Activated CD4-positive, alpha-beta T cell treated with anti-CD3 and anti-CD28 coated beads, Interleukin-2, Interleukin-4, amounts not matched to agents 100 ng/mL and 50 ng/mL, durations not matched to agents 16 hours and 8 hours (primary cell): ENCODE measurements at places on chromosomes 1 and 21.
A peak's percentile ranks its signal among the peaks of the same experiment; 100 is the strongest.

GRCh38 chr1:157849229-157849875, 7.7 kb upstream of the CD5L start:
- DNase-seq, result no peak

DNA sequence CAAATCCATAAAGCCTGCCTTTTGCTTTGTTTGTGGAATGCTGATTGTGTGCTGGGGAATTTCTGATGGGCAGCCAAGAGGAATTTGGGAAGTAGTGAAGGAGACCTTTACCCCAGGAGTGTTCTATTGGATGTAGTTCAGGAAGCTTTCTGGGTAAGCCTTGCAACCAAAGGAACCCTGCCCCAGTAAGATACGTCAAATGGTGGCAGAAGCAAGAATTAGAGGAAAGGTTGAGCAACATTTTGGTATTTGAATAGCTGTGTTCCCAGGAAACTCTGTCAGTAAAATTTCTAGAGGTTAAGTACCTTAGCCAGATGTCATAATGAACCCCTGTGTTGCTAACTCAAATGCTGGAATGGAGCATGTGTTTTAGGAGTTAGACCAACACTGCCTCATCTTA, 6.4 kb downstream of the MGST3 start:
- DNase-seq, result no peak

DNA sequence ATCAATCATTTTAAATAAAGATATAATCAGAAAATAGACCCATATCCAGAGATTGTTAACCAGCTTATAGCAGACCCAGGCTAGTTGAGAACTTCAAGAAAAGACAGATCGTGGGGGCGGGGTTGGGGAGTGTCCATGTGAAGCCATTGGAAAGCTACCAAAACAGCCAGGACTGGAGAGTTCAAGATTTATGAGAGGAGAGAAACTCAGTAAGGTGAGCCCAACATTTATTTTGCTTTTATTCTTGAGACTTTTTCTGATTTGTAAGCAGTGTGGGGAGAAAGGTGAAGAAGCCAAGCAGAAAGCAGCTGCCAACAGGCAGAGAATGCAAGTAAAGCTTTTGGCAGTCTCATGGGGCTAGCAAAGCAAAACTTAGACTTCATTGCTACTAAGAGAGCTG, 179.9 kb downstream of the VPS13D start:
- no peak for DNase-seq

DNA sequence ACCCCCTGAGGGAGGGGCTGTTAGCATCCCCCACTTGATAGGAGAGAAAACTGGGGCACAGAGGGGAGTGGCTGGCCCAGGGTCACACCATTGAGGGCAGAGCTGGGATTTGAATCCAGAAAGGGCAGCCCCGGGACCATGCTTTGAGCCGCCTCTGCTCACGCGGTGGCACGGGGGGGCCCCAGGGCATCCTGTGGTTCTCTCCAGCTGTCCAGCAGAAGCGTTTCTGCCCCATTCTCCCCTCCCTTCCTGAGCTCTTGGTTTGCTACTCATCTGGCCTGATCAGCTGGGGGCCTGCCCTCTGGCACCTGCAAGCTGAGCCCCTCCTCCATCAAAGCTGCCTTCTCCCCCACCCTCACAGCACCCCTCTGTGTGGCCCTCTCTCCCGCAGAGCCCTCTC, 37.5 kb downstream of the FBXO2 start:
- no peak for DNase-seq

GRCh38 chr1:206703661-206704060, 19.0 kb downstream of the MAPKAPK2 start:
- DNase-seq, result peak; percentile 68

- DNase-seq, result no peak
Observed at GRCh38 chr1:181386951-181387350, 96.4 kb upstream of the CACNA1E start.

DNA sequence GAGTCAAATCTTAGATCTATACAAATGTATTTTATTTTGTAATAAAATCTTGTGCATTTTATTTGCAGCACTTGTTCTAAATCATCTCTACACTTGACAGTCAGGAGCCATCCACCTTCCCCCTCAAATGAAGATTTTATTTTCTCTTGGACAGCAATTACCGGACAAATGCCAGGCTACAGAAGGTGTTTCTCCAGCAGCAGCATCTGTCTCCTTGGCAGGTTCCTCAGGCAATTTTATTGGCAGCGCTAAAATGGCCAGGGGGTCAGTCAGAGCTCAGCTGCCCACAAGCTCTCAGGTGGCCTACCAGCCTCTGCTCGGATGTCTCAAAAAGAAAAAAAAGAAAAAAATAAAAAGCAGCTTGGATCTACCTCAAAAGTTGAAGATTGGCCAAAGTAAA, 107.6 kb downstream of the DAB1 start:
- DNase-seq, result no peak

DNA sequence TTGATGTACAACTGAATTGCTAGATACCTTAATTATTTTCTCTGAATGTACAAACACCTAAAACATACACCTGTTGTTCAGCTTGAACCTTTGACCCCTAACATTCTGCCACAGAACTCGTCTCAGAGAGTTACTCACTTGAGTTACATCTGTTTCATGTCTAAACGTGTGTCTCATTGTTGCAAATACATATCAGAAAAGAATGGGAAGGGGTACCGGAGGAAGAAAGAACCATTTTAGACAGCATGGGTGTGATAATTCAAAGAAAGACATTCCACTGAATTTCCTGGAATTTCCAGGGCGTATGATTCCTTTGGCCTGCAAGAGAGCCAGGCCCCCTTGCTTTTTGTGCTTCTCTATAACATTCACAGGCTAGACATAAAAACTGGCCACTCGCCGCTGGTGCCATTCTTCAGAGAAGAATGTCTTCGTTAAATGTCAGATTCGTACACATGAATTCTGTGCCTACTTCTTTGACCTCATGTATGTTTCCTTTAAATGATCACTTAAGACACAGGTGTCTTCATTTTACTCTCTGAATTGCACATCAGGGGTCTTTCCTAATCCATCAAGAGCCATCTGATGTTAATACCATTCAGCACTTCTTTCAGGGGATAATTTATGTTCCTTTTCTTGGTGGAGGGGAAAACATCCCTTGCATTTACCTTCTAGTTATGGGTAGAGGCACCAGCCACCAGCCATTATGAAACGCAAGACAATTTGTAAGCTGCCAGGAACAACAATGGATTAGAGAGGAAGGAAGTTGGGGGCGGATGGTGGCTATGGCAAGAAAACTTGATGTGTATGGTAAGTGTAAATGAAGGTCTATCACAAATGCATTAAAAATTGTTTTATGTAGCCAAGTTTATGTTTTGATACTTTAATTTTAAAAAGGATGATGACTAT, 12.7 kb downstream of the ATF3 start:
- DNase-seq, result no peak

- DNase-seq, result no peak
Observed at GRCh38 chr21:42688841-42689371, 35.5 kb downstream of the PDE9A start.

DNA sequence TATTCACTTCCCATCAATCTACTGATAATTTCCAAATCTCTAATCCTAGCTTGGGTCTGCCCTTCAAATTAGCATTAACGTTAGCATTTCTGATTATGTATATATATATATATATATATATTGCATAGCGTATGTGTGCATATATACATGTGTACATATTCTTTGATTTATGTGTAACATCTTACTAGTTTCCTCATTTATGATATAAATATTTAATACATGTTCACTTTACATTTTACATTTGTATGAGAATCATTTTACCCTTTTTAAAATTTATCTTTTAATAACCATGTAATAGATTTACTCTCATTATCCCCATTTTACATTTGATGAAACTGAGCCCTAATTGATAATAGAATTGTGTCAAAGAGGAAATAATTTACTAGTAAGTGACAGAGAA, 164.7 kb downstream of the ZNF648 start:
- no peak for DNase-seq

DNA sequence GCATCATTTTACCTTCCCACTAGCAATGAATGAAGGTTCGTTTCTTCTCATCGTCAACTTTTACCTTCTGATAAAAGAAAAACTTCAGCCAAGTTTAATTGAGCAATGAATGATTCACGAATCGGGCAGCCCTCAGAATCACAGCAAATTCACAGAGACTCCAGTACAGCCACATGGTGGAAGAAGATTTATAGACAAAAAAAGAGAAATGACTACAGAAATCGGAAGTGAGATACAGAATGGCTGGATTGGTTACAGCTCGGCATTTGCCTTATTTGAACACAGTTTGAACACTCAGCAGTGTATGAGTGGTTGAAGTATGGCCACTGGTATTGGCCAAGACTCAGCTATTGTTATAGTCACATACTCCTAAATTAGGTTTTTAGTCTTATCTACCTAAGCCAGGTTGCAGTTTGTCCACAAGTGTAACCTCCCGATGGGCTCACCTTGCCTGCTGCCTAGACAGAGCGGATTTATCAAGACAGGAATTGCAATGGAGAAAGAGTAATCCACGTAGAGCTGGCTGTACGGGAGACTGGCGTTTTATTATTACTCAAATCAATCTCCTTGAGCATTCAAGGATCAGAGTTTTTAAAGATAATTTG, 15.3 kb downstream of the AK4 start:
- no peak for DNase-seq

- no peak for DNase-seq
Observed at GRCh38 chr1:84712276-84712874, 22.1 kb upstream of the SSX2IP start.

DNA sequence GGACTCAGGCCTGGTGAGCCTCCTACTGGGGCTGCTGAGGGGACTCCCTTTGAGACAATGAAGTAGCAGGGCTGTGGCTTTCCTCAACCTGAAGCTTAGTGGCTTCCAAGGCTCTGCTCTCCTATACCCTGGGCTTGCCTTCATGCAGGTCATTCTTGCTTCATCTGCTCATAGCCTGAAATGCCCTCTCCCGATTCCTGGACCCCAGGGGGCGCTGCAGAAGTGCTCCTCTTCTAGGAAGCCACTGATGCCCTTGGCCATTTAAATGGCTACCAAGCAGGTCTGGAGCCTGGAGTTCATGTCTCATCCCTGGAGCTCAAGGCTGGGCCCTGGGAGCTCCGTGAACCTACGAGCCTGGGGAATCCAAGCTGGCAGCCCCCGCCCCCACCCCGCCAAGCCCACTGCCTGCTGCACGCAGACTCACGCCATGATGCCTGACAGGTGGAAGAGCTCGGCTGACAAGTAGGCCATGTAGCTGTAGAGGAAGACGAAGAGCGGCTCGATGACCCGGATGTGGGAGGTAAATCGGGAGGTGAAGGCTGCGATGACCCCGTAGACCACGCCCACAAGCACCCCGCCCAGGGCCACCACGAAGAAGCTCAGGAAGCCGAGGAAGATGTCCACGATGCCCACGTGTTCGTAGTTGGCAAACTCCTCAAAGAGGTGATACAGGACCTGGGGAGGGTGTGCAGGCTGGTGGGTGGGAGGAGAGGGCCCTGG, 45.7 kb downstream of the SLC9A1 start:
- no peak for DNase-seq

GRCh38 chr1:156926175-156926574, 5.7 kb downstream of the LRRC71 start:
- peak; percentile 10 for DNase-seq

DNA sequence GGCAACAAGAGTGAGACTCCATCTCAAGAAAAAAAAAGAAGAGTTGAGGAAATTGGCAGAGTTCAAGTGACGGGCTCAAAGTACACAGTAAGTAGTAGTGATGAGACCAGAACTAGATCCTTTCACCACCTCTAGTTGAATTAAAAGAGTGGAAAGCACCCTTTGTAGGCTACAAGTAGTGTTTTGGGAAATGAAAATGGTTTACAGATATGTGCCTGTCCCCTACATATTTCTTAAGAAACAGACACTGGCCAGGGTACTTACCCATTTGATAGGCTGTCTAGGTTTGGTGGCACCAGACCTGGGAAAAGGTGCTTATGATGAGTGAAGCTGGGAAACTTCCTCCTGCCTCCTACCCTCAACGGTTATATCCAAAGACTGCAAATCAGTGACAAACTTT, 163.7 kb upstream of the BEND5 start:
- no peak for DNase-seq

DNA sequence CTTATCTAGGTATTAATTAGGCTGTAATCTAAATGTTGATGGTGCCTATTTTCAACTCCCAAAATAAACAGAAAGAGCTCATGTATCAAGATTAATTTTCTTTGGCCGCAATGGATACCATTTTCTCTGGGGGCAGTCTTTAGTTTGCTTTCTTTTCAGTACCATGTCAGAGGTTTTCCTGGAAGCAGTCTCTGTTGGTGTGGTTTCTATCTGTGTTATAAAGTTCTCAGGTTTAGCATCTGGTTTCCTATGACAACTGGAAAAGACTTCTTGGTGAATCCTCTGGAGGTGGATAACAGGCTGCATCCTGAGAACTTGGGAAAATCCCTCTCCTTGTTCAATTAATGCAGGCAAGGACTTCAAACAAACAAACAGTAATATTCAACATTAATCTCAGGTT, 38.7 kb upstream of the BATF3 start:
- DNase-seq, result peak; percentile 78

DNA sequence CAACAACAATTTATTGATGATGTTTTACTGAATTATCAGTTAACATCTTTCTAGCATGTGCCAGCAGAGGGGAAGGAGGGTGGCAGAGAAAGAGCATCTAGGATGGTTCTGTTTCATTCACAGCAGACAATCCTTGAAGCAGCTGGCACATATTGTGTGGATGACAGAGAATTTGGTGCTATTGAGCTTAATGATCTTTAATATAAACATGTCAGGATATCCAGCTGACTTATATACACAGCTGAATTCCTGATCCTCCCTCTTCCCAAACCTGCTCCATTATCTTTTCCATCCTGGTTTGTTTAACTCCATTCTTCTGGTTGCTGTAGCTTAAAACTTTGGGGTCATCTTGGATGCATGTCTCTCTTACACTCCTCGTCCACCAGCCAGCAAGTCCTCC, 218.6 kb downstream of the CACNA1E start:
- DNase-seq, result no peak

- DNase-seq, result no peak
Observed at GRCh38 chr1:177464686-177465085, 293.9 kb downstream of the BRINP2 start.

- no peak for DNase-seq
Observed at GRCh38 chr1:119895102-119895501, 1.2 kb downstream of the ADAM30 start.

DNA sequence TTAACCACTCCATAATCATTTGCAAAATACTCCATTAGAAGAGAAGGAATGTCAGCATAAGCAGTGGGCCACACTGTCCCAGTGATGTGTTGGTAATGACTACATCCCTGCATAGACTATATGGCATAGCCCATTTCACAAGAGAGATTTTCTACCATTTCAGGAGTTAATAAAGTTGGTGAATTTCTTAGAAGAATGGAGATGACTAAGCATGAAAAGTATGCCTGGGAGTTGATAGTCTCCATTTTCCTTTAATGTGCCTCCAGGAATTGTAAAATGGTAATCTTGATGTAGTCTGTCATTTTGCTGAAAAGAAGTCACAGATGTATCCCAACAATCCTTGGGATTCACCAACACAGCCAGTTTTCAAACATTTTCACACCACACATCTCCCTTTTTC, 608.8 kb upstream of the CHRM3 start:
- no peak for DNase-seq
